ENCODE measurements at places on chromosomes 5 and 9.

DNA sequence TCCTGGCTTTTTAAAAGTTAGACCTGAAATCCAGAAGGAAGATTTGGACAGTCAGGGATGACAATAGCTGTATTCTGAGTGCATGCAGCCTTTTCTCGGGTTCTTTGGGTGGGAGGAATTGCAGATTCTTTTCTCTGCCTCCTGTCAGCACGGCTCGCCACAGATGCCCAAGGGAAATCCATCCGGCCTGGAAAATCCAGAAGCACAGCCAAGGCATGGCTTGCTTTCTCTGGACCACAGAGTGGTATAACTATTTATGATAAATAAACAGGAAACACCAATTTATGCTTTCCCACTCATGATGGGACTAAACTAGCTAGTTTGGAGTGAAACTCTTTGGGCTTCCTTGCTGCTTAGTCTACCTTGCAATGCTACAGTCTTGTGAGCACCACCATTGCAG lies 59.1 kb downstream of the C9orf152 start:
- DNase-seq = no peak

GRCh38 chr9:96169901-96170300 lies 132.1 kb downstream of the HSD17B3 start:
- no peak for DNase-seq

- no peak for DNase-seq
These were observed 357.4 kb upstream of the SGCD start for GRCh38 chr5:155969537-155969936.

- DNase-seq = no peak
These were observed 127.6 kb downstream of the GADD45G start for GRCh38 chr9:89732295-89732938.

GRCh38 chr5:137506296-137506695 lies 7.2 kb upstream of the SPOCK1 start:
- DNase-seq = no peak

DNA sequence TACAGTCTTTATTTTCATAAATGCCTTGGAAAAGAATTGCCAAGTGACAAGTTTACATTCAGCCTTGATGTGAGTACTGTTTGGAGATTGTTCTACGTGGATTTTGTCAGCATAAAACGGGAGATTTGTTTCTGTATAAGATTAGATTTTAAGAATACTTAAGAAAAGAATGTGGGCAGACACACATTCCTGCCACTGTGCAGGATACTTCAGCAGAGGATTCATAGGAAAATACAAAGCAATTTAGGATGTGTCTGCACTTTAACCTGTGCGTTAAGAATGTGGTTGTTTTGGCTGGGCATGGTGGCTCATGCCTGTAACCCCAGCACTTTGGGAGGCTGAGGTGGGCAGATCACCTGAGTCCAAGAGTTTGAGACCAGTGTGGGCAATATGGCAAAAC lies 37.2 kb downstream of the GPR107 start:
- no peak for DNase-seq

- DNase-seq = no peak
These were observed 14.0 kb upstream of the EGFL7 start for GRCh38 chr9:136648751-136649150.

GRCh38 chr5:82160948-82161347 lies 117.2 kb downstream of the RPS23 start:
- DNase-seq = no peak

GRCh38 chr9:110351009-110351467 lies 13.4 kb upstream of the TXNDC8 start:
- no peak for DNase-seq

DNA sequence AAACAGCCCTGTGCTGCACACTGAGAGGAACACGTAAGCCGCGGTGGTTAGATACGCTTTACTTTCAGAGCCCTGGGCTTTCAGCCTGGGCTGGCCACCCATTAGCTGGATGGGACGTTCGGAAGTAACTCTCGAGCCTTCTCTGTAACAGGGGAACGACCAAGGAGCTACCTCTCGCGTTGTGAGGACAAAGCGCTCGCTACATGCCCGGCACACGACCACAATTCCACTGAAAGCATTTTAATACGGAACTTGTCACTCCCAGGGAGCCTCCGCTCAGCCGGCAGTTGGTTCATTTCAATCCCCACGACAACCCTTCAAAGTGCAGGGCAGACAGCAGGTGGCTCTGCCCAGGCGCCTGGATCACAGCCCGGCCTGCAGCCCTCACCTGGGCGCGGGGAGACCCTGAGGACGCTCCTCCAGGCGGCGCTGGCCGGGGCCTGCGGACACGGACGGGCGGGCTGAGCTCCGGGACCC lies 368 bp downstream of the SURF1 start:
- no peak for DNase-seq

- DNase-seq = no peak
These were observed 47.8 kb downstream of the THOC3 start for GRCh38 chr5:175920231-175920811.

DNA sequence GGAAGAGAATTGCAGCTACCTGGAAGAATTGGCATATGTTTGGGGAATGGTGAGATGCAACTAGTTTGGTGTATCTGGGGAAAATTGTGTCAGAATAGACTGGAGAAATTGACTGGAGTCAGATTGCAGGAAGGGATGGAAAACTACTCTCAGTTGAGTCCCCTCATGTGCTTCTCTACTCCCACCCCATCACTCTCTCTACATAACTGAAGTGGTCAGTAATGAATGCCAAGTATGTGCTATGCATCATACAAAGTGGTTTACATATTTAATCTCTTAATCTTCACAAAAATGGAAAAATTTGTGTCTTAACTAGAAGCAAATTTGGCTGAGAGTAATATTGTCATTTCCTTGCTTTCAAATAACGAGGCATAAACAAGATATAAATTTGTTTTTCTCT lies 146.4 kb upstream of the TNC start:
- no peak for DNase-seq

GRCh38 chr5:14064841-14065240 lies 78.3 kb upstream of the TRIO start:
- DNase-seq = no peak

DNA sequence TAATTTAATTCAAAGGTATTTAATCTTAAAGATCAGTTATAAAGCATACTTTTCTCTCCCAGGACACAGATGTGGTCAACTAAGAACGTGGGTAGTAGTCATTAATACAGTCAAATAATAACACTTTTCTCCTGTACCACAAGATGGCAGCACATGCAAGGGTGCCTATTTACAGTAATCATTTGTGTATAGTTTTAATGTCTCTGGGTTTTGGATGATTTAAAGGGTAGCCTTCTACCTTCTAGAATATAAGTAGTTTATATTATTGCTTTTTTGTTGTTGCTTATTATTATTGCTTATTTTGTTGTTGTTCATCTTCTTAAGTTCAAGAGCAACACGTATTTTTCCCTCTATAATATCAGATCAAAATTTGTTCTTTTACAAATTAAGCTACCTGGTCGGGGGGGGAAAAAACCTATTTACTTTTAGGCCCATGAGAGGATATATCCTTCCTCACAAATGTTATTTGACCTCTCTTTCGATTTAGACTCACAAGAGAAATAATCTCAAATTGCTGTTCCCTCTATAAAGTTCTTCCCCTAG lies 59.6 kb upstream of the SLC27A6 start:
- peak; percentile 42 for DNase-seq

- no peak for DNase-seq
These were observed at the start of gene ZFP2 for GRCh38 chr5:178895615-178896571. TSS of gene ZFP2 (plus strand) at chr5:178895913. CDS start at chr5:178931314, 35,401 bp downstream.

DNA sequence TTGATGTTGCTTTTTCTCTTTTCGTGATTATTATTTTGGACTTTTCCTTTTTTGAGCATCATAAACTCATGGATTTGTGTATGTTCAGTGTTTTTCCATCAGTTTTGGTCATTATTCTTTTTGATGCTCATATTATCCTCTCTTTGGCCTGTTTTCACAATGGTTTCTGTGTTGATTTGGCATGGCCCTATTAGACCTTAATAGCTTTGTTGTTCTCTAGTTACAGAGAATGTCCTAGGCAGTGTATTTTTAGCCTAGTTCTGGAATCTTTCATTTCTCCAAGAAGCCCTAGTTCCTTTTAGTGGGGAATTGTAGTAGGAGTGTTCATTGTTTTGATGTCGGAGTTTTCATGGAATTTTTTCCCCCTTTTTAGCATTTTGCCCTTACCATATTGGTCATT lies 41.3 kb upstream of the ROPN1L start:
- no peak for DNase-seq

DNA sequence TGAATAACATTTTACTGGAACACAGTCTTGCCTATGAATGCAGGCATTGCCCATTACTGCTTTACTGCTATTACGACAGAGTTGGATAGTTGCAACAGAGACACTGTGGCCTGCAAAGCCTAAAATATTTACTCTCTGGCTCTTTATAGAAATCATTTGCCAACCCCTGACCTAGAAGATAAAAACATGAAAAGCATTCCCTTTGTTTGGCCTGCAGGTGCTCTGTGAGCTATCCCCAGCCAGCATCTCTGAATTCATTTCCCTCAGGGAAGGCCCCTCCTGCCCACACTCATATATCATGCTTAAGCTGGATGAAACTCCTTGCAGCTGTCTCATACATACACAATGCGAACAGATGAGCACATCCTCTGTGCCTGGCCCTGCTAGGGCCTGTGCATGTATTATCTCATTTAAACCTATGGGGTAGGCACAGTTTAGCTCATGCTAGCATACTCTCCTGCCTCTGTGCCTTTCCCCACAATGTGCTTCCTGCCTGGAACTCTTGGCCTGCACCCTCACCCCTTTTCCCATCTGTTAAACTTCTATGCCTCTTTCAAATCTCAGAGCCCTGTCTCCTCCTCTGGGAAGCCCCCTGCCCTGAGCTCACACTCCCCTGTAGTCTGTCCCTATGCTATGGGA lies 193.1 kb downstream of the PAX5 start:
- no peak for DNase-seq

DNA sequence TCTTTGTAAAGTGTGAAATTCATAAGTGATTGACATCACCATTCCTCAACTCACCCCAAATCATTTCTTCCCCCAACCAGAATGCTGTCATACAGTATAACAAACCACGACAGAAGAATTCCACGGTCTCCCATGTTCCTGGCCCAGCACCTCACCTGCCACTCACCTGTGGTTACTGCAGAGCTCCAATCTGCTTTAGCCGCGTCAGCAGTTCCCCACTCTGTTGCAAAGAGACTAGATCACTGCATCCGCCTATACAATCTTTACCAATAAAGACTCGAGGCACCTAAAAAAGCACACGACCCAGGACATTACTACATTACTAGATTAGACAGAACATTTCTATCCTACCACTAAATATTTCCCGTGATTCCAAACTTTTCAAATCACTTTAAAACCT lies 6.2 kb downstream of the GLRX start:
- DNase-seq = no peak

DNA sequence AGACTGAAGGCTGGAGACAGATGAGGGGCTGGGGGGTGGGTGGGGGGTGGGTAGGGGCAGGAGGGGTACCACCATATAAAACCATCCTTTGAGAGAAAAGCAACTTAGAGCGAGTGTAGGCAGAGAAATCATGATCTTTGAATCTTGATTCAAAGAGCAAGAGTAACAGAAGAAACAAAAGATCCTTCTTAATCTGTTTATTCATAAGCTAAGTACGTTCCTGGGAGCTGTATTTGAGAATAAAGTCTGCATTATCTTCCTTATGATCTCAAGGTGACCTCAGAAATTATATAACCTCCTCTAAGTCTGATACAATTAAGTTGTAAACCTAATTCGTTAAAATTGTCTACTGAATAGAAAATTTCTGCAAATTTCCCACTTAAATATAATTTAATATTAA lies 558.8 kb downstream of the NR2F1-AS1 start:
- no peak for DNase-seq

GRCh38 chr5:143968071-143968878 lies 156.3 kb downstream of the HMHB1 start:
- DNase-seq = peak; percentile 13

DNA sequence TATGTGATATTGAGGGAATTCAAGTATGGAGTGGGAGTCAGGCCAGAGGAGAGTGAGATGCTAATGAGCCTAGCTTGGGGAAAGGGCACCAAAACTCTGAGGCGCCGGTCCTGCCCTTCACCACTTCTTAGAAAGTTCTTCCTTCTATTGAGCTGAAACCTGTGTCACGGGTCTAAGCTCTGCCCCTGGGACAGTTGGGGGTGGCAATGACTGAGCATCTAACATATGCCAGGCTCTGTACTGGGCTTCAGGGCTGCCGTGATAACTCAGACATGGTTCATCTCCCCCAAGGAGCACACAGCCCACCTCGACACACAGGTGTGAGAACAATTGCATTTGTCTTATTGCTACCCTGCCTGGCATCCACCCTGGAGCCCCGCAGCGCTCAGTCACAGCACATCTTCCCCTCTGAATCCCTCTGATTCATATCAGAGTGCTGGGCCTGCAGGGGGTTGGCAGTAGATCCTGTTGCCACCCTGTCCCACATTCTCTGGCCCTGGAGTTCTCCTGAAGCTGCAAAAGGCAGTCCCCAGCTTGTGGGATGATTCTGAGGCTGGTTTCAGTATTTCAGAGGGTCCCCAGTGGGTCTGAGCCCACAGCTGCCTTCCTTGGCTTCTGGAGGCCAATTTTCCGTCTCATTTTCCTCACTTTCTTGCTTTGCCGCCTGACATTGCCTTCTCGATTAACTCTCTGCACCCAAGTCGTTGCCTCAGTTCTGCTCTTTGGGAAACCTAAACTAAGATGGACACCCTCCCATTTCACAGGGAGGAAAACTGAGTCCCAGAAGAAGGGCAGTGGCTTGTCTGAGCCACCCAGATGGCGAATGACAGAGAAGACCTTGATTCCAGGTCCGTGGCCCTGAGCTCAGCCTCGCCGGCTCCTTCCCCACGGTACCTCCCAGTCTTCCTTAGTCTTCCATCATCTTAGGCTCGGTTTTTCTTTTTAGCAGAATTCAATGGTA lies 42.5 kb downstream of the ALG2 start:
- no peak for DNase-seq

DNA sequence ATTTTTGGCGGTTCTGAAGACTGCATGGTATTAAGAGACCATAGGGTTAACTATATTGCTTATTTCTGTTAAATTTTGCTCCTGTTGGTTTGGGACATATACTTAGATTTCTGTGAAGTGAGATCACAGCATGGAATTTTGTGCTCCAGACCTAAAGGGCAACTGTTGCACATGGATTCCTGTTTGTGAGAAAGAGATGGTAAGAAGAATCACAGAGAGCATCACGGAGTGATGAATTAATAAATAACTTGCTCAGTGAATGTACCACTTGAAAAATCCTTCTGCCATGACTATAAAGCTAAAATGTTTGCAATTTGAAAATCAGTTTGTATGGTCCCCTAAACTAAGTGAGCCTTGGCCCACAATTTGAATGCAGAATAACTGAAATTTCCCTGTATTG lies 4.5 kb downstream of the PSAT1 start:
- no peak for DNase-seq

DNA sequence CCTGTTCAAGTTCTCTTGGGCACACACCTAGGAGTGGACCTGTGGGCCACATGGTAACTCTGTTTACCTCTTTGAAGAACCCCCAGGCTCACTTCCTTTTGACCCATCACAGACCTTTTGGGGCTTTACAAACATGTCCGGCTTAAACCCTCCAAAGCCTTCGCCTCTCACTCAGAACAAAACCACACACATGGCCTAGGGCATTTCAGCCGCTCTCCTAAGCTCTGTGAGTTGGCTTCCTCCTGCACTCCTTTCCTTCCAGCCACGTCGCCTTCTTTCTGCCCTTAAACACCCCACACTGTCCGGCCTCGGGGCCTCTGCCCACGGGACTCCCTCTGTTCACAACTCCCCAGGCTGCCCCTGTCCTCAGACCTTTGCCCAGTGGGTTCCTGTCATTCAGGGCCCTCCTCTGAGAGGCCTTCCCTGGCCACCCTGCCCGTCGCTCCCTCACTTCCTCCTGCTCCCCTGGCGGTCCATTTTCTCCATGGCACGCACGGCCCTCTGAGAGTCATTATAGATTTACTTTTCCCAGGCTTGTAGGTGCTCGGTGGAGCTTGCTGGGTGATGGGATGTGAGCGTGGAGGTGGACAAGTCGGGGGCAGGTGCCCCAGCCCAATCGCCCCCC lies 1.9 kb downstream of the DOK3 start:
- DNase-seq = no peak

All from naive thymus-derived CD4-positive, alpha-beta T cell (primary cell).